ENCODE measurements at places on chromosomes 11 and 22.
A peak's percentile ranks its signal among the peaks of the same experiment; 100 is the strongest.

- no peak for DNase-seq
These were observed 13.3 kb upstream of the BCR start for GRCh38 chr22:23166841-23167616.

GRCh38 chr11:96263238-96263763 is 79.7 kb downstream of the MAML2 start:
- DNase-seq: peak; percentile 92

DNA sequence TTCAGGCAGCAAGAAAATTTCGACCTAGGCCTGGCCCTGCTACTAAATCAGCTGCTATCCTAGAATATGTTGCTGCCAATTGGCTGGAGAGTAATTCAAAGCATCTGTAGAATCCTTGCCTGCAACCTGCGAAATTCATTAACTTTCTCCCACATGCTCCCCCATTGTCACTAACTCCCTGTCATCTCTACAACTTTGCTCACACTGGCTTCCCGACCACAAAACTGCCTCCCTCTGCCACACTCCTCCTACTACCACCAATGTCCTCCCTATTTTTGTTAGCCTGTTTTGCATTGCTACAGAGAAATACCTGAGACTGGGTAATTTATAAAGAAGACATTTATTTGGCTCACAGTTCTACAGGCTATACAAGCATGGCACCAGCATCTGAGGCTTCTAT is 570.6 kb downstream of the INSC start:
- DNase-seq: no peak

- DNase-seq: no peak
These were observed 47.0 kb upstream of the ISX start for GRCh38 chr22:35018995-35019394.

DNA sequence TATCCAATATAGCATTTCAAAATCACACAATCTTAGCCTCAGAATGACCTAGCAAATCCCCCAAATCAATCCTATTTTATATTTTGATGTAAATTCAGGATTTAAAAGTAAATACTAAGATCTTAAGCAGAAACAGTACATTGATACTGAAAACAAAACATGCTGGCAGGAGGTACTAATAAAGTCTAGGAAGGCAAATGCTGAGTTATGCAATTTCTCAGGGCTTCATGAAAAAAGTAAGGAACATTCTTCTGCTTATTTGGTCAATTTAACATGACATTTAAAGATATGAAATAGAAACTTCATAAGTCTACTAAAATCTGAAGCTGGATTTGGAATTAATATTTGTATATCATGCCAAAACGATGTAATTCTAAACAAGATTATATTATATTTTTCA is 153.3 kb downstream of the SWAP70 start:
- no peak for DNase-seq

GRCh38 chr22:48952256-48953102 is 875.2 kb downstream of the BRD1 start:
- no peak for DNase-seq

DNA sequence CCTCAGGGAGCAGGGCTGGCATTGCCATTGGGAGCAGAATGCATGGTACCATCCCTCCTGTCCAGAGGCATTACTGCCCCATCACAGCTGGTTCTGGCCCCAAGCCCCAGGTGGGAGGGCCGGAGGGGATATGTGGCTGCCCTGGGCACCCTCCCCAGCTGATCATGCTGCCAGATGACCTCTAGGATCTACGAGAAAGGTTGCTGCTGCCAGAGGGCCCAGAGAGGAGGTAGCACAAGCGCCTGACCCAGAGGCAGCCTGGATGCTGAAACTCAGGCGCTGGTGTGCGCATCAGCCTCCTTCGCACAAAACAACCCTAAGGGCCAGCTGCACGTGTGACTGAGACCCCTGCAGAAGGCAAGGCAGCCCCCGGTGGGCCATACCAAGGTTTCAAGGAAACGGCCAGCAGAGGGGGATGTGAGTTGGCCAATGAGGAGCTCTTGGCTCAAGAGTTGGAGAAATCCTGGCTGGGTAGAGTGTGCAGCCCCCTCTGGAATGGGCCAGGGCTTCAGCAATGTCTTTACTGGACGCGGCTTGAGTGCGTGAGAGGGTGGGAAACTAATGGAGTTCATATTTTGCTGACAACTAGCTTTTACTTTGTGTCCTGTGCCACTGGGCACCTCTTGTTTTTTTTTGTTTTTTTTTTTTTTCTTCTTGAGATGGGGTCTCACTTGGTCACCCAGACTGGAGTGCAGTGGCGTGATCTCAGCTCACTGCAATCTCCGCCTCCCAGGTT is 88.3 kb upstream of the PARVA start:
- DNase-seq: no peak

GRCh38 chr11:129785383-129786111 is 30.1 kb upstream of the TMEM45B start:
- DNase-seq: peak; percentile 81

- no peak for DNase-seq
These were observed 21.3 kb downstream of the LAYN start for GRCh38 chr11:111561791-111562325.

DNA sequence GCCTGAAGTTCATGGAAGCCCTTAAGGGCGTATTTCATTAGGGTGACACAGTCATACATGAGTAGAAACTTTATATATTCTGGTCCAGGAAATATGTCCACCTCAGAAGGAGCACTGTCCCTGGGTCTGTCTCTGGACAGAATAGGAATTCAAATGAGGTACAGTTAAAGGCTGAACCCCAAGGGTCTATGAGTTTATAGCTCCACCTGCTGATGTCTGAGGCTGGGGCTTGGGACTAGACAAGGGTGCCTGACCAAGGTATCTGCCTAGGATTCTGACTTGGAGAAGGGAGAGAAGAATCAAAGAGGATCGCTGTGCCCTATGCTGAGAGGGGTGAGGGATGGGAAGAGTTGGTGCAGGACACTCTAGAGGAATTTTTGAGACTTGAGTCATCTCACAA is 14.9 kb downstream of the HEPHL1 start:
- no peak for DNase-seq

- DNase-seq: no peak
These were observed 924.3 kb downstream of the TBC1D22A start for GRCh38 chr22:47686594-47687345.

DNA sequence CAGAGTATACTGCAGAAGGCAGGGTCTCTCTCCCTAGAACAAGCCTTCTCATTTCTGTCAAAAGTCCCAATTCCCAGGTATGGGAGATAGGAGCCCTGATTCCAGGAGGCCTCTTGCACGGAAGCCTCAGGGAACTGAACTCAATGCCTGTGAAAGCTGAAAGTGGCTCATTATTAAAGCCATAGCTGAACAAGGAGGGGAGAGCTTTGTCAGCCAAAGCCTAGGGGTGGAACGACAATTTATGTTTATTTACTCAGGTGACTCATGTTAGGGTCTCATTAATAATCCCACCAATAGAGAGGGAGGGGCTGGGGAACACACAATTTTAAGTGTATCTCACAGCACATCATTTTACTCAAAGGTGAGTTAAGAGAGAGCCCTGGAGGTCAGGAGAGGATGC is 44.9 kb downstream of the DSCAML1 start:
- no peak for DNase-seq

All from inflammatory macrophage treated with lipopolysaccharide for 1 hour (primary cell).